ENCODE measurements at places on chromosomes 1 and 21.
A peak's percentile ranks its signal among the peaks of the same experiment; 100 is the strongest.

DNA sequence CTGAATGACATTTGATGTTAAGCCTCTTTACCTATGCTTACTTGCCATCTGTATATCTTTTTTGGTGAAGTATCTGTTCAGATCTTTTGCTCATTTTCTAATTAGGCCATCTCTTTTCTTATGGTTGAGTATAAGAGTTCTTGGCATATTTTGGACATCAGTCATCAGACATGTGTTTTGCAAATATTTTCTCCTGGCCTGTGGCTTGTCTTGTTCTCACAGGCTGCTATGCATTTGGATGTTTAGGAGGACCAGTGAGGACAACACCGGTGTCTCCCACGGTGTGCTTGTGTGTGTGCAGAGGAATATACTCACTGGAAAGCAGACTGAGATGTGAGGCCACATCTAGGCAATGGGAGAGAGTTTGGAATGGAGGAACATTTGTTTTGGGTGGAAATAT, 87.1 kb upstream of the LYST start:
- DNase-seq = no peak

DNA sequence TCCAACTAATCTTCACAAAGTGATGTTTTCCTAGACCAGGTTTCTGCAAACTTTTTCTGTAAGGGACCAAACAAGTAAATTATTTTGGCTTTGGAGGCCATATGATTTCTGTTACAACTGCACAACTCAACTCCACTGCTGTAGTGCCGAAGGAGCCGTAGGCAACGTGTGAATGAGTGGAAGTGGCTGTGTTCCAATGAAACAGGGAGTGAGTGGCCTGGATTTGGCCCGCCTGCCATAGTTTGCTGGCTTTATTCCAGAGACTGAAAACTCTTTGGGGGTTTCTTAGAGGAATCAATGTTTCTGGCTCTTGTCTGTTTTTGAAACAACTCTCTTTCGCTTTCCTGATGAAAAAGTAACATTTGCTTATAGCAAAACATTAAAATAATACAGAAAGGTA, 12.6 kb upstream of the ACTL8 start:
- no peak for DNase-seq

DNA sequence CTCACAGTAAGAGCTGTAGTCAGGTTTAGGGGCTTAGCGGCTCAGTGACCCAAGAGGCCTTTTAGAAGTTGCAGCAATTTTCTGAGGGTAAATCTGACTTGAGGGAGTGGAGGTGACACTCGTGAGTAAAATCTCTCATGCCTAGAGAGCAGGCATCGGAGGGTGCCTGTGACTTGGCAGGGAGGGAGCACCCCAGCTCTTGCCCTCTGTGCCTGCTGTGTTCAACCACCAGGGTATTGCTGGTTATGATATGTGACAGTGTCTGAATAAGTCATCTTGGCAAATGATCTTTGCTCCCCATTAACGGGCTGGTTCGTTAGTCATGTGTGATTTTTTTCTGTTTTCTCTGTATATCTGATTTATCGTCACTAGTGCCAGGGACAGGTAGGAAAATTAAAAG, 5.9 kb downstream of the MAN1C1 start:
- peak; percentile 47 for DNase-seq

DNA sequence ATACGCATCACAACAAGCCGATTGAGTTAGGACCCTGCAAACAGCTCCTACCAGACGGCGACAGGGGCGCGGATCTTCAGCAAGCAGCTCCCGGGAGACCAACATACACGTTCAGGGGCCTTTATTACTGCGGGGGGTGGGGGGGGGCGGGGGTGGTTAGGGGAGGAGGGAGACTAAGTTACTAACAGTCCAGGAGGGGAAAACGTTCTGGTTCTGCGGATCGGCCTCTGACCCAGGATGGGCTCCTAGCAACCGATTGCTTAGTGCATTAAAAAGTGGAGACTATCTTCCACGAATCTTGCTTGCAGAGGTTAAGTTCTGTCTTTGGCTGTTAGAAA, 162.0 kb downstream of the RUNX1 start:
- DNase-seq = no peak

DNA sequence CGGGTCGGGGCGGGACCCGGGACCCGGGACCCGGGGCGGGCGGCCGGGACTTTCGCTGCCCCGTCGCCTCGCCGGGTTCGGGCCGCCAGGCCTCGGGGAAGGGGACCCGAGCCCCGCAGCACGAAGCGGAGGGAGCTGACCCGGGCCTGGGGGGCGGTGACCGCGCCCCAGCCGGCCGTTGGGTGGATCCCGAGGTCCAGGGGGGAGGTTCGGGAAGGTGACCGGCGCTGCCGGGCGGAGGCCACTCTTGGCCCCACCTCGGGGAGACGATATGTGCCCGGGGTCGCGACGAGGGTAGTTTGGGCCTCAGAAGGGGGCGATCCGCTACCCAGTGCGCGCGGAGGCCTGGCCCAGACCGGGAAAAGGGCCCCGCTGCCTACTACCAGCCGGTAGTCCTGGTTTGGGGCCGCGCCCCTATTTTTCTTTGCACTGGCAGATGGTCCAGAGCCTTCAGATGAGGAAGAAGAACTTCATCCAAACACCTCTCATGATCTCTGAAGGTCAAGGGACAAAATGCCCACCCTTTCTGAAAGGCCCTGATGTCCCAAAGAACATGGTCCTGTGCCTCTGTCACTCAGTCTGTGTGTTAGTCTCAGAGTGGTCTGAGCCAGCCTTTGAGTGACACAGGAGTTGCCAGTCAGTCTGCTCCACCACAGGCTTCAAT, 766 bp downstream of the AGO4 start:
- DNase-seq = no peak

GRCh38 chr1:225746361-225747179, 31.1 kb upstream of the SRP9 start:
- DNase-seq = no peak

DNA sequence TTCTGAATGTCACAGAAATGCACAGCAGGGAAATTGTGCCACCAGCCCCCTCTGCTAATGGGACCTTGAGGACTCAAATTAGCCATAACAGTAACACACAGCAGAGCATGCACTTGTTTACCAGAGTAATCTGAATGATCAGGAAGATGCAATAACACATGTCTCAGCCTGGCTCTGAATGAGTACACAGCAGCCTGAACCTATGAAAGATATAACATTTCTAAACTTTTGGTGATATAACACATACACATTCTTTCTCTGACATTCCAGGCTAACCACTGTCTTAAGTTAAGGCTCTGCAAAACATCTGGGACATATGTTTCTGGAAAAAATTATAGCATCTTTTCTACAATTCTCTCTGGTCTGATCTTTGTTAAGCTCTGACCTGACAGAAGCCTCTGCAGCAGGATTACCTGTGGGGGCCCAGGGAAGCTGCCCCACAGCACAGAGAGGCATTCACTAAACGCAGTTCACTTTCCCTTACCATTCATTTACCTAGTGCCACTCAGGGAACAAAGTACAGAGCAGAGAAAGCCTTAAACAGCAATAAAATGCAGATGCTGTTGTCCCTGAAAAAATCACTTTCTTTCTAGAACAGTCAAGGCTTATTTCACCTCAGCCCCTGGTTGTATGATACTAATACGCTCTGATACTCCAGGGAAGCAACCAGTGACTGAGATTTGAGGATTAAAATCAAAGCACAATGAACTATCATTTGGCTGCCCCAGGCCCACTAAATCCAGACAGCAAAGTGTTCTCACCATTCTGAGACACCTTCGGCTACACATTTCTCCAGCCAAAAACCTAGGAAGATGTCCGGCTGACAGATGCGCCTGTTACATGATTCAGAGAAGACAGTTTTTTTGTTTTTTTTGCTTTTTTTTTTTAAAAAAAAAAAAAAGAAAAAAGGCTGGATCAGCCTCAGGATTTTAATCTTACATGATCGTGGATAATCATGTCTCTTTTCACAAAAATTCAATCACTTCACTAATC, 54.0 kb upstream of the CNN3 start:
- no peak for DNase-seq

- DNase-seq = no peak
These were observed 13.3 kb downstream of the RPTN start for GRCh38 chr1:152145769-152146168.

GRCh38 chr1:2302292-2302925, 74.3 kb downstream of the SKI start:
- DNase-seq = no peak

- DNase-seq = no peak
These were observed 26.1 kb downstream of the PALMD start for GRCh38 chr1:99672038-99672437.

DNA sequence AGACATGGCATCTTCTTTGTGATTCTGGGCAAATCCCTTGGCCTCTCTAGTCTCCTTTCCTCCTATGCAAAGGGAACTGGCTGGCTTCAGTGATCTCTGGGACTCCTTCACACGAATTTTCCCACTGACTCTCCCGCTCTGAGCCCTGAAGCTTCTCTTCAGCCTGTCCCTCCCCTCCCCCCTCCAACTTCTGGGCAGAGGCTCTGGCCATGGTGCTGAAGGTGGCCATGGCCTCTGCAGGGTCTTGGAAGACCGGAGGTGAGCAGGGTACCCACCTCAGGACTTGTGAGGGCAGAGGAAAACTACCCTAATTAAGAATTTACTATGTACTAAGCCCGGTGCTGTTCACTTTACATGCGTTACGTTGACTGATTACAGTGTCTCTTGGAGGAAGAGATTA, 29.4 kb upstream of the POU3F1 start:
- no peak for DNase-seq

GRCh38 chr1:168654198-168654915, 74.6 kb downstream of the DPT start:
- no peak for DNase-seq

- no peak for DNase-seq
These were observed 37.7 kb upstream of the LRP8 start for GRCh38 chr1:53365437-53366063.

DNA sequence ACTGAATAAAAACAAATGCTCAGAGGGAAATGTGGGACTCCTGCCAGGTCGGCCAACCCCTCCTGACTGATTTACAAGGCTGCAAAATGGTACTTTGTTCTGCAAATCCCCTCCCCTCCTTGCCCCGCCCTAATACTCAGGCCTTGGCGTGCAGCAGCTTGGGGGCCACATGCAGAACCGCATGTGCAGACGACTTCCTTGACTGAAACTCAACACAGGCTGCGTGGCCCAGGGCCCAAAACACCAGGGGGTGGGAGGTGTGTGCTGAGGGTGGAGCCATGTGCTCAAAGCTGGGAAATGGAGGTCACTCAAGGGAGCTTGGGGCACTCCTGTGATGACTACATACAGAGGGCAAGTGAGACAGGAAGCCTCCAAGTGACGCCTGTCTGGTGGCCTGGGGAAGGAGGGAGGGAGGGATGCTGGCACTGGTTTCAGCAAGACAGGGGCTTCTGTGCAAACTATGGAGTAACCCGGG, 87.2 kb downstream of the MRPL37 start:
- DNase-seq = peak; percentile 73

DNA sequence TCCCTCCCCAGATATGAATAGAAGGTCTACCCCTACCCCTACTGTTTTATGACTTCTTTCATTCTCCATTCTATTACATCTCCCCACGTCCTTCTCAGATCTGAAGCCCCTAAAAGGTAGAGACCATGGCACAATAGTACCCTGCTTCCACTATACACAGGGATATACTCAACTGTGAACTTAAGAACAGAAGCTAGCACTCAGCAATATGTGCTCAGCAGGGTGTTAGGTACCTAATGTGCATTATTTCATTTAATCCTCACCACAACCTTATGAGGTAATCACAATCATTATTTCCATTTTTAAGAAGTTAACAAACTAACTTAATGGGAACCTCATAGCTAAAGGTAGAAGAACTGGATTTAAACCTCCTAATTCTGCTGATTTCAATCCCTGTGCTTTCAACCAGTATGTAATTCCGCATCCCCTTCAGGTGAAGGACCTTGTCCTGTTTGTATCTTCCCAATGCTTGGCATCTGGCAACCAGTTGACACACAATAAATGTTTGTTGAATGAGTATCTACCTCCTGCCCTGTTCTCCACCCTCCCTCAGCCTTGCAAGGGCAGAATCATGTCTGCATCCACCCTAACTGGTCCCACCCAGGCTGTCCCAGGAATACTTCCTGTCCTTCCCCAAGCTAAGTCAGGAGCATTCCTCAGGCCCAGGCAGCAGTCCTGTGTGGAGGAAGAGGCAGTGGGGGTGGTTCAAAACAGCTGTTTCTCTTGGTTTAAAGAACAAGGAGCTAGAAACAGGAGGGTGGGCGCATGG, 6.5 kb downstream of the DENND2D start:
- no peak for DNase-seq

GRCh38 chr1:236063551-236063918, 1.4 kb downstream of the NID1 start:
- DNase-seq = no peak

DNA sequence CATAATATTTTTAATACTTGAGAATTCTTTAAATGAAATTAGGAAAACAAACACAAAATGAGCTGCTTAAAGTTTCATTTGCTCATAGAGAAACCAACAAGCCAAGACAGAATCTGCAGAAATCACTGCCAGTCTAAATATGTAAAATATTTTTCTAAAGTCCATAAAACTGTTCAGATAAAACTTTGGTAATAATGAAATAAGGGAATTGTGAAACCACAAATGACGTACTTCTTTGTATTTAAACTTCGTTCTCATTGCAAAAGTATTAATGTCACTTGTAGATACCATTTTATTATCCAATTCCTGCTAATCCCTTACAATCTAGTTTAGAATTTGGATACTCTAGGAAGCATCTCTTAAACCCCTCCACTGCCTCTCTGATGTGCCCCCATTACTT, 234.5 kb upstream of the NEGR1 start:
- no peak for DNase-seq

DNA sequence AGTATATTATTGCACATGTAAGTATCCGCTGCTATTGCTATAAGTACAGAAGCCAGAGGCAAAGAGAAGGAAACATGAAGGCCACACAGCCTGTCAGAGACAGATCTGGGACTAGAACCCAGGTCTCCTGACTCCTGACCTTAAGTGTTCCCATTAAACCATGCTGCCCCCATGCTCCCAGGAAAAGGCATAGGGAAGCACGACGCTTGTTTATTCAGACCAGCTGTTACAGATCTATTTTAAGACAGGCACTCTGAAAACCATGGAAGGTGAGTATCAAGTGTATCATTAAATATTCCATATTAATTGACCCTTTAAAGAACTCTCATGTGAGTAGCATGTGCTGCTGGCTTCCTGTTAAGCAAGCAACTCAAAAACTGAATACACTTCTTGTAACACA, 11.4 kb downstream of the VAV3 start:
- no peak for DNase-seq

- DNase-seq = no peak
These were observed 8.3 kb downstream of the FRRS1 start for GRCh38 chr1:99758073-99758511.
